ENCODE measurements at places on chromosomes 1 and 21.

GRCh38 chr1:156543066-156543465, 29.3 kb downstream of the IQGAP3 start:
- DNase-seq: no peak

GRCh38 chr1:163106364-163106987, 37.3 kb downstream of the RGS4 start:
- DNase-seq: no peak

DNA sequence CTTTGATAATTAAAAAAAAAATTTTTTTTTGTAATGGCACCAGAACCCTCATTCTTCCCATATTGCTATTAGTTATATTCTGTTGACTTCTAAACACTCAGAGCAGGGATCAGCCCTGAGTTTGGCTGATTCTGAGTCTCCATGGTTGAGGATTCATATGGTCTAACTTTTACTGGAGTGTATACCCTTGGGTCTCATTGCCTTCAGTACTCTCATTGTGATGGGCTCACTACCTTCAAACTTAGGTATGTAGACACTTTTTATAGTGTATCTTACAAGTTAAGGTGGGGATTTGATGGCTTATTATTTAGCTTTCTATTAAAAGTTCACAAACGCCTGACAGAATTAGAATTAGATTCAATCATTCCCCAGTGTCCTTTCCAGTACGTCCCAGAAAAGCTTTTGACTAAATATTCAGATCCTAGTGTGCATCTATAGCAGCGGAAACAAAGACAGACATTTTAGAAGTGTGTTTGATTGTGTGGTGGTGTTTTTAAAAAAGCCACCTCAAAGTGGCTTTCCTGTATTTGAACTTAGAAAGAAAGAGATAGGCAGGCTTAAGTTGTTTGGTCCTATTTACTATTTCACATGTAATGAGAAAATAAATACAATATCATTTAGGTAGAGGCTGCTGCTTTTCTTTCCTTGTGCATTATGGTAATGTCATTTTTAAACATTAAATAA, 1.4 kb downstream of the MACF1 start:
- no peak for DNase-seq

DNA sequence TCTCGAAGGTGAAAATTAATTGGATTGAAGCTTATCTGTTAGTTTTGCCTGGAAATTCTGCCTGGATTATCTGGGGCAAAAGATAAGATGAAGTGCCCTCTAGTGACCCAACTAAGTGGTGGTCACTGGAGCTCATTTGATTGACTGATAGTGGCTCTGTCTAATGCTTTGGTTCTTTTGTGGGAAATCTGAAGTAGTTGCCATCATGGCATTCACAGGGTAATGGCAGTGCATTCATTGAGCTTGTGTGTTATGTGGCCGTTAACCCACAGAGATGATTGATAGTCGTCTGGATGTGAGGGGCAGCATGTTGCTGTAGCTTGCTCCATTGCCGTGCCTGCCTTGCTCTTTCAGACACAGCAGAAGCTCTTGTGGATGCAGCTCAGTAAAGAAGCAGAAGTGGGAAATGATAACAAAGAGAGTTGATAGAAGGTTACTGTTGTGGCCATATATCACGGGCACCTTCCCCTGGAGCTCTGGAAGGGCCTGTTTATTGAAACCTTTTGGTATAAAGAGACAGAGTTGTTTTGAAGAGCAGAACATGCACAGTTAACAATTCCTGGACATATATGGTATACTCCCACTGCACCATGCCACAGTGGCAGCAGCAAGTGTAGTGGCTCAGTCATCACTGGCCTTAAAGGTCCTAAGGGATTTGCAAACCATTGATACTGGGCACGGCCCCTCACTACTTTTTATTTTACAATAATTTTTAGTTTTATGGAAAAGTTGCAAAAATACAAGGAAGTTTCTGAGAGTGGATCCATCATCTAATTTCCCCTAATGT, 42.0 kb downstream of the CXADR start:
- no peak for DNase-seq

GRCh38 chr1:234971586-234972297, 156.9 kb downstream of the TOMM20 start:
- DNase-seq: no peak

DNA sequence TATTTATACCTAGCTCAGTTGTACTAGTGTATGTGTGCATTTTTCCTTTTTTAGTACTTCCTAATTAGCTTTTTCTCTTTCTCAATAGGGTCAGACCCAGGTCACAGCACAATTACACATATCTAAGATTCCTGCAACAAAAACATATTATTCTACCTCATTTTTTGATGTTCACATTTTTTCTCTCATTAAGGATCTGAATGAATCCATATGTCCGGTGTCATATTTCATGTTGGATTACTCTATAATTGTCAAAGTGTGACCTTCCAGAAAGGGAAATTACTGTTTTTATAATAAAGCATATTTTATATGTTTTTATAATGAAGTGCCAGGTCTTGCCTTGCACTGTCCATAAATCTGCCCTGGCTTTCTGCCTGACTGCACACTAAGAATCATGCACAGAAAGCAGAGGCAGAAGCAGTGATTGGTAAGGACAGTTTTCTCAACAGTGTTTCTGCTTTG, 143.7 kb downstream of the KCNT2 start:
- DNase-seq: peak; percentile 54

DNA sequence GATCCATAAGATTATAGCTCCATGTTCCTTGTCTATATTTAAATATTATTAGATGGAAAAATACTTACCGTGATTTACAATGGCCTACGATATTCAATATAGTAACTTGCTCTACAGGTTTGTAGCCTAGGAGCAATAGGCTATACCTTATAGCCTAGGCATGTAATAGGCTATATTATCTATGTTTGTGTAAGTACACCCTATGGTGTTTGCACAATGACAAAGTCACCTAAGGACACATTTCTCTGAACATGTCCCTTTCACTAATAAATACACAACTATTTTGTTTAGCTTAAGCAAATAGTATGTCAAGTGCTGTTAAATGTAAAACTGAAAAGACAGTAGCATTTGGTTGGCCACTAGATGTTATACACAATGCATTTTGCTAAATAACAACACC, 248.9 kb upstream of the ADGRL4 start:
- no peak for DNase-seq

- DNase-seq: no peak
These were observed 187.5 kb downstream of the PDE4B start for GRCh38 chr1:65980237-65980636.

DNA sequence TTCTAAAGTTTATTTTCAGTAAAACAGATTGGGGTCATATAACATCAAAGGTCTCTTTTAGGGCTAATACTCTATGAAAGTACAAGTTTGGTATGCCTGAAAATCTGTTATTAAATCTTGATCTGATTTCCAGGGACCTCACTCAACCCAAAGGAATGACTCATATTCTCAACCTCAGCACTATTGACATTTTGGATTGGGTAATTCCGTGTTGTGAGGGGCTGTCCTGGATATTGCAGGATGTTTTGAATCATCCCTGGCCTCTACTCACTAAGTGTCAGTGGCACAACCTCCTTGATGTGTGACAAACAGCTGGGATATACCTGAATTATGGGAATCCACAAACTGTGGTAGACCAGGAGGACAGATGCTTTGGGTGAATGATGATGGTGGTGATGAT, 51.5 kb upstream of the CYP2J2 start:
- DNase-seq: no peak

GRCh38 chr1:237059244-237059643, 17.3 kb downstream of the RYR2 start:
- no peak for DNase-seq

- DNase-seq: no peak
These were observed 391.8 kb downstream of the MATN1 start for GRCh38 chr1:30331415-30332065.

DNA sequence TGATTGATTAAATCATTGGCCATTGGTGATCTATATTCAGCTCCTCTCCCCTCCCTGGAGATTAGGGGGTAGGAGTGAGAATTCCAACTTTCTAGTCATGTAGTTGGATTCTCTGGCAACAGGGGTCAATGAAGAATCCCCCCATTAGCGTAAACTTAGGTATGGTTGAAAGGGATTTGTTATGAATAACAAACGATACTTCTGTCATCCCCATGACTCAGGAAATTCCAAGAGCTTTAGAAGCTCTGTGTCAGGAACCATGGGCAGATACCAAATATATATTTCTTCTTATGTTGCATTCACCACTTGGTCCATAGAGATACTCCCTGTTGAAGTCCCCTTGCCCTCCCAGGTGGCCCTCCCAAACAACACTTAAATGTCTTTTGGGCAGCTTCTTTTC, 124.5 kb downstream of the DNM3 start:
- no peak for DNase-seq

DNA sequence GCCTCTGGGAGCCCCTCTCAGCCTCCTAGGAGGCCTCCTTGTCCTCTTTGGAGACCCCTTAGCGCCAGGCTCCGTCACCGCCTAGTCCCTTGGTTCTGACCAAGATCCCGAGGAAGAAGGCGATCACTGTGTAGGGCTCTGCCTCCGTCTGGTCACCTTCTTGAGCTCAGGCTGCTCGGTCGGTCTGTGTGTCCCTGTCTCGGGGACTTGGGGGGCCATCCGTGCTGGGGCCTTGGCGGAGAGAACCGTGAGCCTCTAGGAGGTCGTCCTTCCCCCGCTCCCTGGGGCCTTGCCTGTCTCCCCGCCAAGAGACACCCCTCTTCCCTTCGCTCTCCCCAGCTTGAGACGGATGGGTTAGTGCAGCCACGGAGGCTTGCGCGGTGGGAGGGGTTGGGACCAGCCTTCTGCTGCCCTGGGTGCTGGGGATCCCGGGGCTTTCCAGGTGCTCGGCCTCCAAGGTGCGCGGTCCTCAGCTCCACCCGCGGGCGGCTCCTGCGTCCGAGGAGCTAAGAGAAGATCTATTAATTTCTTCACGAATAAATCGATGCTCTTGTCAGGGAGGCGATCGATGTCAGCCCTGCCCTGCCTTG, 701 bp upstream of the INSRR start:
- DNase-seq: no peak

Measured in astrocyte of the cerebellum (primary cell).